Stimulated activated CD8-positive, alpha-beta memory T cell treated with anti-CD3 and anti-CD28 coated beads, Interleukin-15, amount 100 ng/mL, for 24 hours (primary cell): ENCODE measurements at places on chromosomes 5 and 9.

DNA sequence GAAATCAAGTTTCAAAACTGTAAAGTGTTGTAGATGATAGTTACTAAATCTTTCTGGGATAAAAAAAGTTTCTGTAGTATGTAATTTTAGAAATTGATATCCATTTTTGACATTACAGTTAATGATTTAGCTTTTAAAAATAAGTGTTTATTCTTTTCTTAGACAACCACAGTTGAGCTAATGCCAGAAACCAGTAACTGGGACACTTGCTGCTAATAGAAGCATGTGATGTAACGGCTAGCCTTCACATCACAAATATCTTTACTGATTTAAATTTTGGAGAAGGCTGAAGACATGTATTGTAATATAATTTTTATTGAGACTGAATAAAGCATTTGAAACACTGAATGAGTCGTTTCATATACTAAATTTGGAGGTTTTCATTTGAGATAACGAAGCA lies 18.8 kb downstream of the CSNK1G3 start:
- no peak for DNase-seq

- DNase-seq: no peak
These were observed 69.0 kb upstream of the GRAMD2B start for GRCh38 chr5:126354012-126354857.

DNA sequence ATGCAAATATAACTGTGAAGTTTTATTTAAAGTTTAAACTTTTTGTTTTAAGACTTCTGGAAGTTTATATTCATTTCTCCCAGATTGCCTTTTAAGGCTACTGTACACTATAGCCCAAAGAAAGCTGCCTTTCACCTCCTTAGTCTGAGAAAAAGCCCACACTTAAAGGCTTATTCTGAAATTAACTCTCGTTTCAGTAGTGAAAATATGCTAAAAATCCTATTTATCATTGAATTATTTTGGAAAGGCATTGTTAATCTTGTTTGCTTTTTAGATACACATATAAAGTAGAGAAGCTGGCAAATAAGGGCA lies 3.3 kb upstream of the PURA start:
- no peak for DNase-seq

GRCh38 chr9:113476511-113476916 lies 13.0 kb downstream of the RGS3 start:
- no peak for DNase-seq

GRCh38 chr5:55003432-55004065 lies 18.2 kb upstream of the ESM1 start:
- no peak for DNase-seq
